ENCODE measurements at places on chromosomes 5 and 9. TPM values are rescaled to one million over a fixed set of nuclear protein-coding genes. Genes with fewer than 3 reads are reported as not detected.

Gene SLC6A19
- total RNA-seq, result 0.10 TPM

DNA sequence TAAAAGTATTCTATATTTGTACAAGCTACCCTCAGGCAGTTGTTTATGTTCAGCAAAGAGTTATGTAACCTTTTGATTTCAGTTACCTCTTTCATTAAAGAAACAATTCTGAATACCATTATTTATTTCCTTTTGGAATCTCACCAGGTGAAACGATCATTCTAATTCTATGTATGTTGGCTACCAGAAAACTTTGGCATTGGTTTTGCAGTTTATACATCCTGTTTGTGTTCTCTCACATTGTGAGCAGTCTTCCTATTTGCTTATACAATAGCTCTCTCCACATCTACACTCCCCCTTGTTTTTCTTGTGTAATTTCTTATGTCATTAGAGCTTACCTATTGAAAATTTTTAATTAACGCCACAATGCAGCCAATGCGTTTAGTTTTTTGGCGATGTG is 276.0 kb upstream of the MPDZ start:
- DNase-seq, result no peak

Gene SLC34A3
- 0.06 TPM for total RNA-seq

Gene FXN
- total RNA-seq, result 8.0 TPM

DNA sequence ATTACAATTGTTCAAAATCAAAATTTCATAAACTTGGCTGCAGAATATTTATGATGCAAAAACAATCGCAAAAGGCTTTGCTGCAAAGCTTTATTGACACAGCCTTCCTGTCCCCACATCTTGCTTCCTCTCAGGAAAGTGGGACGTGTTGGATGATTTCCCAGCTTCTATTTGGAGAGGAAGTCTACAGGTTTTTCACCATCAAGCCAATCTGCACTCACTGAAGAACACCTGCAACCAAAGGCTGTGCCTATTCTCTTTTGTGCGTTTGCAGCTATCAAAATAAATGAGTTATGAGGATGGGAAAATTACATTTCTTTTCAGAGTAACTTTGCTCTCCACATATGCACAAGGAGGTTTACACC is 214.4 kb downstream of the PLK2 start:
- no peak for DNase-seq

GRCh38 chr9:134791009-134791408 is 89.6 kb upstream of the FCN2 start:
- DNase-seq, result no peak
